ENCODE measurements at places on chromosomes 3 and 15. TPM values are rescaled to one million over a fixed set of nuclear protein-coding genes. Genes with fewer than 3 reads are reported as not detected.

DNA sequence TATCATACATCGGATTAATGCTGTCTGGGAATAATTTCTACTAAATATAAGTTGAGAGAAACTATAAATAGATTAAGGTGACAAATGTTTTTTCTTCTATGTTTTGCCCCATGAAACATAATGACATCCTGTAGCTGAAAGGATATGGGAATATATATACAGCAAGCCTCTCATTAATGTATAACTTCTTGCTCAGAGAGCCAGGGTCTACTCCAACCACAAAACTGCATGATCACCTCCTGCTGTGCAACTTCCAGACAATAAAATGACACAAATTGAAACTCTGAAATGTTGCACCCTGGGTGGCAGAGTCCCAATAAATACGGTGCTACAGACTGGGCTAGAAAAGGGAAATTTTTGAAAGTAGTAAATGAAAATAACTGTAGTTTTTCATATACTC is 571.9 kb upstream of the CBLB start:
- peaks cover 13% of the 10 kb centered on the region for H3K4me1 ChIP-seq
- peaks cover 4% of the 10 kb centered on the region for H3K36me3 ChIP-seq
- DNase-seq: no peak
- H3K27ac ChIP-seq: no peak overlapping the region

- no peak for DNase-seq
- no peaks in the 10 kb centered on the region for H3K36me3 ChIP-seq
- H3K27ac ChIP-seq: no peak overlapping the region
Observed at GRCh38 chr3:140243575-140243974, 308.6 kb downstream of the CLSTN2 start.

DNA sequence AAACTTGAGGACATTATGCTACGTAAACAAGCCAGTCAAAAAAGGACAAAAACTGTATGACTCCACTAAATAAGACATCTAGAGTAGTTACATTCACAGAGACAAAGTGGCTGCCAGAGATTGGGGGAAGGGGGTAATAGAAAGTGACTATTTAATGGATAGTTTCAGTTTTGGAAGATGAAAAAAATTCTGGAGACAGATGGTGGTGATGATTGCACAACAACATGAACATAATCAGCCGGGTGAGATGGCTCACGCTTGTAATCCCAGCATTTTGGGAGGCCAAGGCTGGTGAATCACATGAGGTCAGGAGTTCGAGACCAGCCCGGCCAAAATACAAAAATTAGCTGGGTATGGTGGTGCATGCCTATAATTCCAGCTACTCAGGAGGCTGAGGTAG is 40.6 kb downstream of the DPP8 start:
- no peaks in the 10 kb centered on the region for H3K27me3 ChIP-seq
- H3K4me3 ChIP-seq: no peak overlapping the region
- H3K4me1 ChIP-seq: peaks cover 5% of the 10 kb centered on the region
- H3K36me3 ChIP-seq: peaks cover 21% of the 10 kb centered on the region
- no peak overlapping the region for H3K27ac ChIP-seq
- no peak for DNase-seq

DNA sequence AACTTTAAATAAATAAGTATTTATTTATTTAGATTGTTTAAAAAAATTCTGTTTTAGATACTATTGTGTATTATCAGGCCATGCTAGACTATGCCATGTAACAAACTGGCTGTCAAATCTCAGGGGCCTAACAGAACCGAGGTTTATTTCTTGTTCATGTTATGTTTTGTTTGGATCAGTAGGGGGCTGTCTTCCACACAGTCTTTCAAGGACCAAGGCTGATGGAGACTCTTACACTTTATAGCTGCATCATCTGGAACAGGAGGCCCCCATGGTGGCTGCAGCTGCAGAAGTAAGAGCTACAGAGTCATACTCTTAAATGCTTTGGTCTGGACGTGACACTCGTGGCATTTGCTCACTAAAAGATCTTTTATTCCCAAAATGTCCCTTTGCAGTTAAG is 33.0 kb upstream of the ARL14 start:
- no peak for DNase-seq
- H3K36me3 ChIP-seq: no peaks in the 10 kb centered on the region
- H3K4me3 ChIP-seq: no peak overlapping the region
- no peak overlapping the region for H3K27ac ChIP-seq
- H3K27me3 ChIP-seq: no peaks in the 10 kb centered on the region
- H3K4me1 ChIP-seq: no peaks in the 10 kb centered on the region

GRCh38 chr3:182716114-182716688 is 77.1 kb upstream of the ATP11B start:
- DNase-seq: no peak
- H3K27me3 ChIP-seq: no peaks in the 10 kb centered on the region
- H3K27ac ChIP-seq: no peak overlapping the region
- no peaks in the 10 kb centered on the region for H3K36me3 ChIP-seq

The ADGRG7 gene
- total RNA-seq: not detected

The GOLGA6L9 gene
- 5.1 TPM for total RNA-seq

The BOC gene
- total RNA-seq: 0.19 TPM
